ENCODE measurements at places on chromosomes 2 and 18. TPM values are rescaled to one million over a fixed set of nuclear protein-coding genes. Genes with fewer than 3 reads are reported as not detected.

The FABP1 gene
- total RNA-seq, result not detected

The NR4A2 gene
- 1.4 TPM for total RNA-seq

The ANKRD36C gene
- 7.3 TPM for total RNA-seq

The MBD5 gene
- 29.6 TPM for total RNA-seq

The EHD3 gene
- total RNA-seq, result 12.0 TPM

The PHOSPHO2 gene
- 8.5 TPM for total RNA-seq

The NT5C1B gene
- total RNA-seq, result not detected

The C18orf63 gene
- total RNA-seq, result not detected

The LCT gene
- 0.06 TPM for total RNA-seq

The KCNG2 gene
- total RNA-seq, result 0.19 TPM

The HOXD13 gene
- not detected for total RNA-seq
